ENCODE measurements at places on chromosomes 4 and X.

DNA sequence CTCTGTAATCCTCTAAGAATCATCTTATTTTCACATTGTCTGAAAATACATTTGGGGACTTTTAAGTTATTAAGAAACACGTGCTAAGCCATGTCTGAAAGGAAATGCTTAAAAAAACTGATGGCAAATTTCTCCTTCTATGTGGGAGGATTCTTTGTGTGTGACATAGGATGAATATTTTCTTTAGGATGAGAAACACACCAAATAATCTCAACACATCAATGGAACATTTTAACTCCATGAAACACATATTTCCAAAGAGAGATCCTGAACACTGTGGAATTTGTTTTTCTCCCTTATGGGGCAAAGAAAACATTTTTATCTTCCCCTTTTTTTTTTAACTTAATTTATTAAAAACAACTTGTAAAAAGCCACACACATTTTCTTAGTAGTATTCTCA, 153.8 kb upstream of the ANKRD50 start:
- no peak for DNase-seq
- no peak overlapping the region for H3K27ac ChIP-seq
- no peak overlapping the region for H3K4me3 ChIP-seq
- H3K4me1 ChIP-seq, result peaks cover 22% of the 10 kb centered on the region
- H3K27me3 ChIP-seq, result no peaks in the 10 kb centered on the region
- H3K36me3 ChIP-seq, result no peaks in the 10 kb centered on the region

GRCh38 chrX:134732152-134732551, 73.9 kb upstream of the PLAC1 start:
- no peak overlapping the region for H3K4me3 ChIP-seq
- H3K27ac ChIP-seq, result no peak overlapping the region
- H3K27me3 ChIP-seq, result no peaks in the 10 kb centered on the region

- no peak overlapping the region for H3K27ac ChIP-seq
- no peaks in the 10 kb centered on the region for H3K36me3 ChIP-seq
- no peak for DNase-seq
- no peaks in the 10 kb centered on the region for H3K27me3 ChIP-seq
- no peak overlapping the region for H3K4me3 ChIP-seq
Measured at GRCh38 chrX:53724872-53725271, 38.4 kb upstream of the HUWE1 start.

DNA sequence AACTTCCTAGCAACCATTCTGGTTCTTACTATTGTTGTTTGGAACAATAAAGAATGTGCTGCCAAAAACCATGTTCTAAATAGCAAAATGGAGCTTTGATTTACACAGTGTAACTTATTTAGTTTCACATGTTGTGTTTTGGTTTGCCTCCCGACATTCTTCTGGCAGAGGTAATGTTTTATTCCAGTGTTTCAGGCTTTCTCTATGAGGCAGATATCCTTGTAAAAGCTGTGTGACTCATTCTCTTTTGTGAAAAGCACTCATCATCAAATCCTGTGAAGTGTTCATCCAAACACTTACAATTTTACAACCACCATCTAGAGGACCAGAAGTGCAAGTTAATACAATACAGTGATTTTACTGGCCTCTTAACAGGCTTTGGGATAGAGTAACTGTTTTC, 219.0 kb upstream of the GIMD1 start:
- no peaks in the 10 kb centered on the region for H3K27me3 ChIP-seq
- peaks cover 48% of the 10 kb centered on the region for H3K4me1 ChIP-seq
- peak; percentile 64 for DNase-seq

- H3K27me3 ChIP-seq, result no peaks in the 10 kb centered on the region
- no peak overlapping the region for H3K27ac ChIP-seq
- no peak for DNase-seq
- no peak overlapping the region for H3K4me3 ChIP-seq
- H3K36me3 ChIP-seq, result no peaks in the 10 kb centered on the region
Measured at GRCh38 chr4:148203056-148203898, 238.9 kb downstream of the NR3C2 start.

DNA sequence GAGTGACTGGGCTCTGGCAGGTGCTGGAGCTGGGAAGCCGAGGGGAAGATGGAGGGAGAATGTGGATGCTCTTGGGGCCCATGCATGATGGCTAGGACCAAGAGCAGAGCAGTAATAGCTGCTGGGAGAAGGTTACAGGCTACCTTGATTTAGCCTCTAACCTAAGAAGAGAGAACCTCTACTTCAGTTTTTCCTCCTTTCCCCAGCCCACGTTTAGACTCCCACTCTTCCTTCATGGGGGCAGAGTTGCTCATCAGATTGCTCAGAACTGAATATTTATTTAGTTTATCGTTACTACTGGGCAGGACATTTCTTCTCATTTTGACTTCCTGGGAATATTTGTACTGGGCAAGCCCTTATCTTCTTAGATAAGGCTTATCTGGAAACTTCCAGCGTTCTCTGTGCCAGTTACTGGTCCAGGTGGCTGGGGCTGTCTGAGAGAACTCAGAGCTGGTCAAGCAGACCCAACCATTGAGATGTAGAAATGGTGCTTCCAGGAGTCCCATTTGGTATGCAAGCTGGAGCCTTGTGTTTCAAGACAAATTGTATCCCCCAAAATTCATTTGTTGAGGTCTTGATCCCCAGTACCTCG, 442.9 kb upstream of the BOD1L1 start:
- peaks cover 12% of the 10 kb centered on the region for H3K4me1 ChIP-seq
- H3K36me3 ChIP-seq, result no peaks in the 10 kb centered on the region
- no peak overlapping the region for H3K27ac ChIP-seq
- no peak overlapping the region for H3K4me3 ChIP-seq
- peak; percentile 34 for DNase-seq

GRCh38 chrX:130075777-130076176, 34.5 kb downstream of the ELF4 start:
- H3K36me3 ChIP-seq, result peaks cover 4% of the 10 kb centered on the region
- no peak for DNase-seq
- H3K4me1 ChIP-seq, result no peaks in the 10 kb centered on the region
- no peak overlapping the region for H3K4me3 ChIP-seq
- H3K27me3 ChIP-seq, result no peaks in the 10 kb centered on the region

DNA sequence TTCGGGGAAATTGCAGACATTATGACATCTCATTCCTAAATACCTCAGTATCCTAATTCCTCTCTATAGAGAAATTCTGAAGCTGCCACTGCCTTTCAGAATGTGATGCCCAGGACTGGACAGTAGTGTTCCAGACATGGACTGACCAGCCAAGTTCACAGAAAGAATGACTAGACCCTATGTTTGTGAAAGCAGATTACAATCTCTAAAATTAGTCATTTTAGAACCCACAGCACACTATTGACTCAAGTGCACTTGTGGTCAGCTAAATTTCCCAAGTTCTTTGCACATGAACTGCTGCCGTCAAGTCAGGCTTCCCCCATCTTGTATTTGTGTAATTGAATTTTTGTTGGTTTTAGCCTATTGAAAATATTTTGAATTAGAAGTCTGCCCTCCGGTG, 81.0 kb upstream of the ESX1 start:
- peak overlapping the region; percentile 58 for H3K27ac ChIP-seq
- H3K27me3 ChIP-seq, result peaks cover 13% of the 10 kb centered on the region
- DNase-seq, result no peak
- H3K4me3 ChIP-seq, result no peak overlapping the region

DNA sequence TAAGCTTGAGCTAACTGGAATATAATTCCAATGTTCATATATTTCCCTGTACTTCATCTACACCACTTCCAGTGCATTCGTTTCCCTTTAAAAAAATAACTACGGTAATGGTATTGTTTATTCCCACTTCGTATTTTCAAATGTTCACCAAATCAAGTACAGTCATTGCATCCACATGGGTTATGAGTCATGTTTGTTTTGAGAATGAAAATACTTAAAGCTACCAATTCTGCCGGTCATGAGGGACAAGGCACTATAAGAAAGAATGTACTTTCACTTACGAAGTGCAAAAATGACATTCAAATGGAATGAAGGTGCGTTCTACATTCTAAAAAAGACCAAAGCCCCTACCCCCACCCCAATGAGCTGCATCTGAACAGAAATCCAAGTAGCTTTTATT, 174.4 kb upstream of the FGF13 start:
- H3K27me3 ChIP-seq, result no peaks in the 10 kb centered on the region
- no peaks in the 10 kb centered on the region for H3K4me1 ChIP-seq
- no peaks in the 10 kb centered on the region for H3K36me3 ChIP-seq

- peaks cover 10% of the 10 kb centered on the region for H3K4me1 ChIP-seq
- no peak overlapping the region for H3K4me3 ChIP-seq
- no peak for DNase-seq
Measured at GRCh38 chr4:16264798-16265197, 38.5 kb upstream of the TAPT1 start.

DNA sequence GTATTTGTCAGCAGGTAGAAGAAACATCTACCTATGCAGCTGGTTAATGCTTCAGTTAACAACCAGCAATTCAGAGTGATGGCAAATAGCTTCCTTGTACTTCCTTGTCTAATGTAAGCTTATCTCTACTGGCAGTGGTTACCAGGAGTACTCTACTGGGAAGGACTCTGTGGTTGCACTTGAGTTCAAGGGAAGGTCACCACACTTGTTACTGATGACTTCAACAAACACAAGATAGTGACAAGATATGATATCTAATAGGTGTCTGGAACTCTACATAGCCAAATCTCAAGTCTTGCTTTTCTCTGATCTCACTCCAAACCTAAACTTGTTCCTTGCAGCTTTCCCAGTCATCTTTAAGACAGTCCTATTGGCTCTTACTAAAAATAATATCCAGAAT, 1644.9 kb upstream of the TENM3 start:
- no peak overlapping the region for H3K4me3 ChIP-seq
- H3K27me3 ChIP-seq, result no peaks in the 10 kb centered on the region
- DNase-seq, result no peak
- H3K27ac ChIP-seq, result no peak overlapping the region
